Activated T-cell treated with anti-CD3 and anti-CD28 coated beads for 1 hour (primary cell): ENCODE measurements at places on chromosomes 2 and 18.

DNA sequence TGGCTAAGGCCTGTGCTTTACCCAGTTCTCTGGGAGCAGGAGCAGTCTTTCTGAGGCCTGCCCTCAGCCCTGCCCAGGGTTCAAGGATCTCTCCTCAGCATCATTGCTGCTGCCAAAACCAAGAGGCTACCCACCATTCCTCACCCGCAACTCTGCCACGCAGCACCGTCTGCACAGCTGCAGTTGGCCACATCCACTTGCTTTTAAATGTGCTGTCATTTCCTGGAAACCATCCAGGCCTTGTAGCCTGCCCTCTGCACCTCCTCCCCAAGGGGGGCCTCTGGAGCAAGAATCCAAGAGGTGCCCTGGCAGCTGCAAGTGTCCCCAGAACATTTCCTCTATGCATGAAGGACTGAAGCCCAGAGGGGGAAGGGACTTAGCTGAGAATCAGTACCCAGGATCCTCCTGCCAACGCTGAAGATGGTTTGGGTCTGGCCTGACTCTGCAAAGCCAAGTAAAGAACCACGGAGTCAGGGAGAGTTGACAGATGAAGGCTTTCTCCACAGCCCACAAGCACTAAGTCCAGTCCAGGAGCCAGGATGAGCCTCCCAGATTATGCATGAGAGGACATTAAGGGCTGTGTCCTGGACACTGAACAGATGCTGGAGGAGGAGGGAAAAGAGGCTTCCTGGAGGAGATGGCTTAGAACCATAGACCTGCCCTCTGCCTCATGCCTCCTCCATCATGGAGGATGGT, 14.9 kb downstream of the EMX1 start:
- DNase-seq: no peak

GRCh38 chr18:46279673-46280072, 175.5 kb downstream of the HAUS1 start:
- DNase-seq: no peak

GRCh38 chr2:1091895-1092585, 141.4 kb downstream of the SNTG2 start:
- no peak for DNase-seq

- DNase-seq: no peak
Measured at GRCh38 chr18:56542476-56542875, 95.9 kb downstream of the TXNL1 start.

DNA sequence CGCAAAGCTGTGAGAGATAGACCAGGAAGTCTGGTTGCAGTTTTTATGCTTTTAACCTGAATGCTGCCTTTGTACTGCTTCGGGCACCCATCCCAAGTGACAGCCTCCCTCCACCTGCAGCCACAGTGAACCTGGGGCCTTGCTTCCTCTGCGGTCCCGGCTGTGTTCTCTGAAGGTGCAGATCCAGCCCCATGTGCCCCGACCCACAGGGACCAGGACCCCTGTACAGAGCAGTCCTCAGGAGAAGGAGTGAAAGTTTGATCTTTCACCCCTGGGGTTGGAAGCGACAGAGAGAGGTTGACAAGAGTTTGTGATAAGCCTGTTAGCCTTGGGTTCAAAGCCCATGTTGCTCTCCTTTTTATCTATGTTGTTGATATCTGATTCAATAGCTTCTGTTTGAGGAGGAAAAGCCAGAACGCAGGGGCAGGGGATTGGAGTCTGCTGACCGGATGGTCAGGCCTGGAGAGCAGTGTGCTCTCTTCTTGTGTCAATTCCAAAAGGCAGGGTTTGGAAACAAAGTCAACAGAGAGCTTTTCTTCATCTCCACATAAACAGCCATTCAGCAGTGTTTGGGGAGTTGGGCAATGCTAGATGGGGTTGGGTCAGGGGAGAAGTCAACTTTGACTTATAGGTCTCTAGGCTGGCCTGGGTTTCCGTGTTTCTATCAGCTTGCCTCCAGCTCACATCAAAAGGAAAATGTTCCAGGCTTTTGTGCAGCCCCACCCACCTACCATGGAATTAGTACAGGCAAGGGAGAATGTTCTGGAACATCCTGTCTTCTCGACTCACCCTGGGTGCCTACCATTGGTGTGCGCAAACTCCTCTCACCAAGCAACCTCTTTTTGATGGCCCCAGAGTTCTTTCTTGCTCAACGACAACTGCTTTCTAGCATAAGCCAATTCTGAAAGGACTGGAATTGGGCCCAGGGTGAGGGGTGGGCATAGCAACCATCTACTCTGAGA, 214.9 kb downstream of the ALPK2 start:
- no peak for DNase-seq

- no peak for DNase-seq
Measured at GRCh38 chr18:24270937-24271380, 126.7 kb downstream of the OSBPL1A start.

- DNase-seq: no peak
Measured at GRCh38 chr2:3970791-3971651, 267.6 kb downstream of the DCDC2C start.

DNA sequence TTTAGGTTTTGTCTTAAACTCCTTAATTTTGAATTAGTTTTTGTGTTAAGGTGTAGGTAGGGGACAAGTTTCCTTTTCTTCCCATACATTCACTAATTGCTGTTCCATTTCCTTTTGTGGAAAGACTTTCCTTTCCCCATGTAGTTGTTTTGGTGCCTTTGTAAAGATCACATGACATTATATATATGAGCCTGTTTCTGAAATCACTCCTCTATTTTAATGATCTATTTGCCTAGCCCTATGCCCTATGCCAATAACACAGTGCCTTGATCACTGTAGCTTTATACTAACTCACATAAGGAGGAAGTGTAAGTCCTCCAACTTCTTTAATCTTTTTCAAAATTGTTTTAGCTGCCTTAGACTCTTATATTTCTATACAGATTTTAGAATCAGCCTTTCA, 211.9 kb downstream of the PPP1R1C start:
- no peak for DNase-seq

GRCh38 chr2:111986116-111986900, 68.8 kb upstream of the TMEM87B start:
- DNase-seq: no peak

DNA sequence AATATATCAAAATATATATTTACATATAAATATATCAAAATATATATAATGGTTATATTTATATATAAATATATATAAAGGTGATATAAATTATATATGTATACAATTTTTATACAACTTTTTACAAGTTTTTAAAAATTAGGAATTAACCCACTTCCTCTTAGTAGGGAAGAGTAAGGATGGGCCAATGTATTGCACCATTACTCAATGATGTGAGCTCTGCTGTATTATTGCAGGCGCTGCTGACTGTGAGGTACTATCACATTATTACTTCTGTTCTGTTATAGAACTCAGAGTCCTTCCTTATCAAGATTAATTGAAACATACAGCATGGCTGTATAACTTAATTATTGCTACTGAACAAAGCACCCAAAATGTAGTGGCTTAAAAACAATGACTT, 46.0 kb downstream of the CCDC195 start:
- DNase-seq: no peak

DNA sequence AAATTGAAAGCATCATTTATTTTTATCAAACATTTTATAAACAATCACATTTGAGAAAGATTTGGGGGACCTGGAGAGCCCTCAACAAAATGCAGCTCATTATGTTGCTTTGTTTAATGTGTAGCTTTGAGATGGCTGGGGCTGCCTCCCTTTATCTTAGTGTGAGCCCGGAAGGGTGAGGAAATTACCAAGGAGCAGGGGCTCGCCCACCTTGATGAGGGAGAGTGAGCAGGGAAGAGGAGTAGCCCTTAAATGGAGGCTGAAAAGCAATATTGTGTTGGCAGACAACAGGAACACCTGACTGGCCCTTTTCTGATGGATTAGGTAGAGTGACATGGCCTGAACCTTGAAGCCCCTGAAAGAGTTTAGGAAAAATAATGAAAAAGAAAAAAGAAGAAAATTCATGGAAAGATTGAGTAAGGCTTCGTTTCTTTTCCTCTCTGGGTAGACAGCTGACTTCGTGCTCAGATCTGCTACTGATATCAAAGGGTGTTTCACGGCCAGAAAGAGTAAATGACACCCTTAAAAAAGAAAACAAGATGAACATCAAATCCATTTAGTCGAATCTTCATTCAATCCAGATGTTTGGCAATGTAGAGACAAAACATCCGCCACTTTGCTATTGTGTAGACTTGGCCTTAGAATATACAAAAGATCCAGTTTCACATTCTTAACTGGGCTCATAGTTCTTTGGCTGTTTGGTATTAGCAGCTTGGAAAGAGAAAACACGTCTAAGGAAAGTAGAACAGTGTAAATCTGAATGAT, 206.5 kb upstream of the TCF4 start:
- DNase-seq: no peak

DNA sequence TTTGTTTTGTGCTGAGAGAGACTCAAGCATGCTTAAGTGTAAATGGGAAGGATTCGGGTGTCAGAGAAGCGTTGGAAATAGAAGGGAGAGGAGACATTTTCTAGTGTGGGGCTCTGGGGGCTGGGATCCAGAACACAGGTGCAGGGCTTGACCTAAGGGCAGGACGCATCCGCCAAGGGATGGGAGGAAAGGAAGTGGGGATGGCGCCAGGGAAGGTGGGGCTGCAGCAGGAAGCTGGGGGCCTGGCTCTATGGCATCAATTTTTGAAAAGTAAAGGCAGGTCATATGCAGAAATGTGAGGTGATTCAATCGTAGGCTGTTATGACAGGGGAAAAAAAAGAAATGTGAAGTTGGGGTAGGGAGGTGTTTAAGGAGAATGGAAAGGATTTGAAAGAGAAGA, 143.2 kb upstream of the SERTAD2 start:
- no peak for DNase-seq

DNA sequence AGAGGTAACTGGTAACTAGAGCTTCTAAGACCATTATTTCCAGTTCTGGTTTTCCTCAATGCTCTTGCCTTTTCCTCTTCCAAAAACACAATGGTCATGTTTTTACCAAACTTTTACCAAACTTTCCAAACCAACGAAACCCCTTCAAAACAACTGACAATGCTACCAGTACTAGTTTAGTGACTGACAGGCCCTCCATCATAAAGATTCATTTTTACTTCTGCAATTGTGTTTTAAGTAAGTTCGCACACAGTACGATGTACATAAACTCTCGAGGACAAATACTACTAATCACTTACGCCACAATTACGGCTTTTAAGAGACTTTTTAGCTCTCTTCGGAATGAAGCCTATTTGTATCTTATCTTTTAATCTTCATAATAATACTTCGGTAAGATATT, 900 bp downstream of the C18orf32 start:
- no peak for DNase-seq

- no peak for DNase-seq
Measured at GRCh38 chr2:11752906-11753305, 6.5 kb downstream of the LPIN1 start.

- DNase-seq: no peak
Measured at GRCh38 chr2:99597616-99598015, 107.8 kb upstream of the REV1 start.

DNA sequence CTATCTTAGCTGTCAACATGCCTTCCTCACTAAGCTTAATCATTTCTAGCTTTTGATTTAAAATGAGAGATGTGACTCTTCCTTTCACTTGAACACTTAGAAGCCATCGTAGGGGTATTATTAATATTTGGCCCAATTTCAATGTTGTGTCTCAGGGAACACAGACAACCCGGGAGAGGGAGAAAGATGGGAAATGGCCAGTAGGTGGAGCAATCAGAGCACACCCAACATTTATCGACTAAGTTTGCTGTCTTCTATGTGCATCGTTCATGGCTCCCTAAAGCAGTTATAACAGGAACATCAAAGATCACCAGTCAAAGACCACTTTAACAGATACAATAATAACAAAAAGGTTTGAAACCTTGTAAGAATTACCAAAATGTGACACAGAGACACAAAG, 110.2 kb downstream of the OLA1 start:
- no peak for DNase-seq

DNA sequence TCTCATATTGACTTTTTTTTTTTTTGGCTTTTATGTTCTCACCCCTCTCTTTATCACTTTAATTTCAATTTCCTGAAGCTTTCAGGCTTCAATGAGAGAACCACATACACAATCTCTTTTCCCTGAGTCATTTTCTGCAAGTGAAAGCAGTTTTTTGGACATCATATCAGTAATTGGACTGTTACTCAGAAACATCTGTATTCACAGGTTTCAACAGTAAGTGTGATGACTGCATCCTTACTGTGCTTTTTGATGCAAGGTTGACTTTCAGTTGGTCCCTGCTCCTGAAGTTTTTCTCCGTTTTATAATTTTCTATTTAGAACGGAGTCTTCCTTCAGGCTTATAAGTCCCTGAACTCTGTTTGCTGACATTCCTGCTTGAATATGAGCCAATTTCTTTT, 70.5 kb upstream of the CCBE1 start:
- DNase-seq: no peak

DNA sequence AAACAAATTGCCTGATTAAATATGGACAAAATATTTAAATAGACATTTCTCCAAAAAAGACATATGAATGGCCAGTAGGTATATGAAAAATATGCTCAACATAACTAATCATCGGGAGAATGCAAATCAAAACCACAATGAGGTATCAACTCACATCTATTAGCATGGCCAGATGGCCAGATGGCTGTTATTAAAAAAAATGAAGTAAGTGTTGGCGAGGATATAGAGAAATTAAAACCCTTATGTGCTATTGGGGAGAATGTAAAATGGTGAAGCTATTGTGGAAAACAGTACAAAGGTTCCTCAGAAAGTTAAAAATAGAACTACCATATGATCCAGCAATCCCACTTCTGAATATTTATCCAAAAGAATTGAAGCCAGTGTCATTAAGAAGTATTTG, 272.3 kb upstream of the ZNF804A start:
- DNase-seq: no peak

DNA sequence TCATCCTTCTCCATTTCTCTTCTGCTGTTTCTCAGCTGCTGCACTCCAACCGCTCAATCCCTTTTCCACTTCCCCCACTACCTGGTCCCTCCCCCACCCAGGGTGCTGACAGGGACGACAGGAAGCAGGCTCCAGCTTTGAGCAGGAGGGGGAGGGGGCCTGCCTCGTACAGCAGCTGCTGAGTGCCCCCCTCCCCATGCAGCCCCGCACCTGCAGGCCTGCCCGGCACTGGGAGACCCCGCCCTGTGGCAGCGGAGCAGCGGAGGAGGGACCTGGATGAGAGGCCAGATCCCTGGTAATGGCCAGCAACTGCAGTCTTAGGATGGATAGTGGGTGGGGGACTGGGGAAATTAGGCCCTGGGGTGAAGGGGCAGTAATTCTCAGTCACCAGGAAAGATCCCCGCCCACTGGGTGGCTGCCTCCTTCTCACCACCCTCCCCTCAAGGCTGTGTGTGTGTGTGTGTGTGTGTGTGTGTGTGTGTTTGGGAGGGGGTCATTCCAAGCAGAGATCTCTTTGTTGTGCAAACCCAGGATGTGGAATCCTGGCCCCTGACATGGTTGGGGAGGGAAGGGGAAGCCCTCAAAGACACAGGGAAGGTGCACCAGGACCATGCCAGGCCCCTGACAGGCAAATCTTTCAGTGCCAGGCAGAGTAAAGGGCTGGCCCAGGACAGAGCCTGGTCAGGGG, 6.8 kb upstream of the CRYBA2 start:
- no peak for DNase-seq
